ENCODE measurements at places on chromosomes 7 and 10.

GRCh38 chr10:72244573-72245038 is 28.5 kb upstream of the ASCC1 start:
- no peak for DNase-seq

- DNase-seq: no peak
Measured at GRCh38 chr7:13702251-13702650, 287.2 kb downstream of the ETV1 start.

GRCh38 chr7:22329816-22330524 is 27.0 kb downstream of the RAPGEF5 start:
- DNase-seq: no peak

- DNase-seq: no peak
Measured at GRCh38 chr7:113197274-113197673, 78.9 kb upstream of the SMIM30 start.

GRCh38 chr10:75367901-75368300 is 33.7 kb downstream of the ZNF503 start:
- DNase-seq: no peak

DNA sequence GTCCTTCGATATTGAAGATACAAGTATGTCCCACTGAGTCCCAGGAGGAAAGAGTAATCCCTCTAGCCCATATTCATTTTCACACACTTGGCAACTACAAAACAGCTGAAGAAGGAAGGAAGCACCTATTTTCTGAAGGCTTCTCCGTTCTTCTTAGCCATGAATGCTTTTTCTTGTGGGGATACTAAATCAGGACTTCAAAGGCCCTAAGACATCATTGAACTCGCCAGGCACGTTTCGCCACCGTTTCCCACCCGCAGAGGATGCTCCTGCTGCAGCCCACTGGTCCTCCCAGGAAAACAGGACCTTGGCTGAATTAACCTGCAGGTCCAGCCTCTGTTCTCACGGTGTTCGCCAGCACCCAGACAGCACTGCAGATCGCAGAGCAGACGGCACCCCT is 561.5 kb downstream of the DNAJB6 start:
- DNase-seq: no peak

GRCh38 chr10:69639291-69640195 is 9.5 kb downstream of the FAM241B start:
- peak; percentile 67 for DNase-seq

GRCh38 chr10:129497013-129497412 is 30.0 kb downstream of the MGMT start:
- DNase-seq: no peak

DNA sequence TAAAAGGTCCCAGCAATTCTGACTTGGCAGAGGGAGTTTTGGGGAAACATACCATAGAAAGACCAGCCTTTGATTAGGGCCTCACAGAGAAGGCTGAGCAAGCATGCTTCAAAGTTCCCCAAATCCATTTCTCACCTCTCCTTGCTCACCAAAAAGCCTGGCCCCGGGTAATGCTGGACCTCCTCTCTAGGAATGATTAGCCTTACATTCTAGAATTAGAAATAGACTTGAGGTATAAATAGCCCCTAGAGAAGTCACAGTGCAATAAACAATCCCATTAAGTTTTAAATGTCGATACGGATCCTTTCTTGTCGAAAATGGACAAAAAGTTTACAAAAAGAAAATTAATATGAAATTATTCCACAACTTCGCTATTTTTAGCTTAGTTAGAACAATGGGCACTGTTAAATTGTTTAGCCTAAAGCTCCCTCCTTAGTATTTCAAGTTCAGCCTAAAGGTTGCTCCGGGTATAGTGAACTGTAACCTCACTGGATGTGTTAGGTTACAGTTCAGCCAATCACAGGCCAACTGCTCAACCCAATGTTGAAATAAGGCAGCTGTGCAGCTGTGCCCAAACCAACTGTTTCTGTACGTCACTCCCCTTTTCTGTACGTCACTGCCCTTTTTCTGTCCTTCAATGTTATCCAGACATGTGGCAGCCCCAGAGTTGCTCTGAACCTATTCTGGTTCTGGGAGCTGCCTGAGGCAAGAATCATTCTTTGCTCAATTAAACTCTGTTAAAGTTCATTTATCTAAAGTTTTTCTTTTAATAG is 7.9 kb upstream of the GSDME start:
- DNase-seq: no peak

DNA sequence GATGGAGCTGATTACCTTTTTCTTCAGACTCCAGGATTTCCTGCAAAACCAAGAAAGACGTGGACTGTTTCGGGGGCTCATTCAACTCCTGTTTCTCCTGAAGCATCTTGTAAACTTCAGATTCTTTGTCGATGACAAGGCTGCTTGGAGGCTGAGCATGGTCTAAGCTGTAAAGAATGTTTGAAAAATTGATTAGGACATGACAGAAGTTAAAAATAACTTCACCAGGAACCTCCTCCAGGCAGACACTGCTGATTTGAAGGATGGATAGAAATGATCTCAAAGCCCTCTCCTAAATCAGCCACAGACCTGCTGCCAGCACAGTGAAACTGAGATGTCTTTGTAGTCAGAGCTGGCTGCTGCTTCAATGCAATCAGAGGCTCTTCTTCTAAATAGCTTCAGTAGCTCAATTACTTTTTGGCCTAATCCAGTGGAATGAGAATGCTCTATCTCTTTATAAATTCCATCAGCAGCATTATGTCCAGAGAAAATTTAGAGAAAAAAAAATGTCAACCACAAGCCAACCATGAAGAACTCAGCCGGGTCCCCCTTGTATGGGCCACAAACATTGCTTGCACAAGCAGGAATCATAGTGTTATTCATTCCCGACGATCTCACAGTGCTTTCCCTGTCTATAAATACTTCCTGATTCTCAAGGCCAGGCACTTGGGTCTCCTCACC is 43.5 kb downstream of the PDLIM1 start:
- no peak for DNase-seq

Data from T-helper 9 cell (primary cell).